ENCODE measurements at places on chromosomes 1 and 21. TPM values are rescaled to one million over a fixed set of nuclear protein-coding genes. Genes with fewer than 3 reads are reported as not detected.

GRCh38 chr21:43985690-43986251, 26.3 kb upstream of the TRAPPC10 start:
- DNase-seq = no peak

DNA sequence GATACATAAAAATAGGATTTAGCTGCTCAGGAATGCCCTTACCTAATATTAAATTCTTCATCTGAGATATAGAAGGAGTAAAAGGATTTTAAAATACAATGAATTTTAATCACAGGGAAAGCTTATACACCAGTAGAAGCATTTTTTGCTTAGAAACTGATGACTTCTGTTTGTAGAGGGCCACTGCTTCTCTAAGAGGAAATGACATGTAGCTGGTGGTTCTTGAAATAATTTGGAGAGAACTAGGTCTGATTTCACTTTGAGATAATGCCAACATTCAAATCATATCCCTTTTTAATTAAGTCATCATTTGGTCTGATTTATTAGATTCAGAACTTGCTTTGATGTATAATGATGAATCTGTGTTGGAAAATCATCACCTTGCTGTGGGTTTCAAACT, 166.6 kb upstream of the SGIP1 start:
- DNase-seq = no peak

DNA sequence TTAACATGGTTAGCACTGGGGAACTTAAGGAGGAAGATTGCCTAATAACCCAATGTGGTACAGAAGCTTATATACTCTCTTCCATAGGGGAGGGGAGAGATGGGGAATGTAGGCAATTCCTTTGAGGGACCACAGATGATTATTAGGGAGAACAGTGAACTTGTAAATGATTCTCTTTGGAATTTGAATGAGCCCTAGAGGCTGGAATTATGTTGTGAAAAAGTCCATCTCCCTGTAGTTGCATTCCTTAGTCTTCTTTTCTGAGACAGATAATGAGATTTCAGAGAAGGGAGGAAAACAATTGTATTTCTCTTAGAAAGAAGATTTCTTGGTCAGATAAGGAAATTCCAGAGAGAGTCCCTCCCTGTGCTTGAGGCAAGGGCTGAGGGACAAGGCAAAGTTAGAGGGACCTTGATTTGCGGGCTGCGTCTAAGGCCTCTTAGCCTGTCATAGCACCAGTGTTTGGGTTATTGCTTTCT, 89.0 kb upstream of the HMCN1 start:
- DNase-seq = no peak

GRCh38 chr1:36506276-36506920, 23.7 kb upstream of the CSF3R start:
- DNase-seq = no peak

- DNase-seq = no peak
Observed at GRCh38 chr1:112887599-112888283, 68.3 kb downstream of the SLC16A1 start.

DNA sequence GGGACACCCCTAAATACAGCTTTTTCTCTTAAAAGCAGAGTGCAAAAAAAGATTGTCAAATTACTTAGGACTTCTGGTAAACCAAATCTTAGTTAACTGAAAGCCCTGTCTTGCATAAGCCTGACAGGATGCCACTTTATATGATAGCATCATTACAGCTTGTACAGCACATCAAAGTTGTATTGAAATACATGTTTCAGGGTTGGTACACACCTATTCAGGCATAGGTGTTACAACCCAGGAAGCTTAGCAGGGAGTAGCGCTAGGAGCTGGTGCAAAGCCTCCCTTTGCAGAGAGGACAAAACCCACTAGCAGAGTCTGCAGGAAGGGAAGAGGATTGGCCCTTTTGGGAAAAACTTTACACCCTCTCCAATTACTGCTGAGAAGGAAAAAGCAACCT, 258.9 kb upstream of the SGIP1 start:
- no peak for DNase-seq

GRCh38 chr1:158324395-158324794, 6.9 kb downstream of the CD1B start:
- no peak for DNase-seq

DNA sequence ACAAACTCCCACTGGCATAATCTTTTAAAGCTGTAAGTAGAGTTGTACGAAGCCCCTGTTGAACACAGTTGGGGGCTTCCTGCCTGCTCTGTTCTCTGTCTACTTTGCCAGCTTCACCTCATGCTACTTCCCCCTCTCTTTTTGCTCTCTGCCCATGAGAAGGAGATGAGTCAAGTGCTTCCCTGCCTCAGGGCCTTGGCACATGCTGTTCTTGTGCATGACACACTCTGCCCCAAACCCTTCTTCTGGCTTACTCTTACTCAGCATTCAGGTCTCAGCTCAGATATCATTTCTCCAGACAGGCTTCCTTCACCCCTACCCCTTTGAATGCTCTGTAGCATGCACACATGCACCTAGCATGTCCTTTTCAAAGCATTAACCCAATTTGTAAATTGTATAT, 208.8 kb downstream of the FOXD2 start:
- DNase-seq = no peak

GRCh38 chr1:227899141-227899819, 48.5 kb downstream of the WNT9A start:
- DNase-seq = no peak

GRCh38 chr1:11691928-11692711, 610 bp downstream of the DRAXIN start:
- DNase-seq = no peak

GRCh38 chr1:170707959-170708655, 44.2 kb downstream of the PRRX1 start:
- DNase-seq = peak; percentile 98

DNA sequence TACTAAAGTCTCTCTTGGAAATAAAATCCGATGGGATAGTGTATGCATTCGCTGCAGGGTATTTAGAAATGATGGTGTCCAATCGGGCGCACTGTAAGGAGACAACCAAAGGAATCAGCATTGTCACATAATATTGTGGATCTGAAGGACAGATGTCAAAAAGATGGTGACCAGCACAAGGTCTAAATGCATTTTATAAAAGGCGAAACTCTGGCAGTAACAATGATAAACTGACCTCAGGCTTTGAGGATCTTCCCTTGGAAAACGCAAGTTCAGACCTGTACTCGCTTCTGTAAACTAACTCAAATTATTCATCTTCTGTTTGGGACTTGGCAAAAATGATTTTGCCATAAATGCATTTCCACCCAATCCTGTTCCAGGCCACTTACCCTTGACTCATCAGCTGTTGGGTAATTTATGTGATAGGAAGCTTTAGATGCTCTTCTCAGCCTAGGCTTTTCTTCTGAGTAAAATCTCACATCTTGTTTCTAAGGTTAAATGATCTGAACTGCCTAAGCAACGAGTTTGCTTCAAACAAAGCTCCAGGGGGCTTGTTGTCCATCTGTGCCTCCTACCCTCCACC, 33.8 kb downstream of the STPG1 start:
- DNase-seq = no peak

- DNase-seq = no peak
Observed at GRCh38 chr1:157004806-157005205, 40.7 kb downstream of the ARHGEF11 start.

GRCh38 chr1:151693057-151693651, 23.4 kb downstream of the CELF3 start:
- DNase-seq = peak; percentile 23

DNA sequence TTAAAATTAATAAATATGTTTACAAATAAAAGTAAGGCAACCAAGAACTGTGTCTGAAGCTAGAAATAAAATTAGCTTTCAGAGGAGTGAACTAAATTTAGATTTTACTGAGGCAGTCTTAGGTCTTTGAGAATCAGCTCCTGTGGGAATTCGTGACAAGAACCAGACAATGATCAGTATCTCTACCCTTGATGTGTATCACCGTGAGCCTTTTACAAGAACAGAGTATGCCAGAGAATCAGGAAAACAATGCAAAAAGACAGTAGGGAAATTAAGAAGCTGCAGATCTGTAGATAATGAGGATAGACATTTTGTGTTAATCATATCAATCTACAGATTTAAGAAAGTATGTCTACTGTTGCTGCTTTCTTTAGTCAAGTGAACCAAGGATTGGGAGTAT, 351.0 kb downstream of the COL11A1 start:
- DNase-seq = no peak

DNA sequence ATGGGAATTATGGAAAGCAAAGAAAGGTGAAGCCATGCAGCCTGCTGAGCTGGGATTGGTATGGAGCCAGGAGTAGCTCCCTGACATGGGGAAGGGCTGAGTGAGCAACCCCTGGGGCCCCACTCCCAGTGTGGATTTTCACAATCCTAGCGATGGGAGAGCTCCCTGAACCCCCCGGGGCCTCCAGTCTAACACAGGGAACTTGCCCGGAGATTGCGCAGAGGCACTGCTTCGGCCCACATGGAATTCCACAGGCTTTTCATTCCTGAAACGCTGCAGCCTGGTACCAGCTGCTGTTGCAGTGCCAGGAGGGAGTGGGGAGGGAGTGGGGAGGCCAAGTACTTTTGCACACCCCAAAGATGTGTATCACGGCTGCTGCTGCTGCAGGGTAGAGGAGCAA, 110.4 kb upstream of the C21orf91 start:
- DNase-seq = no peak

DNA sequence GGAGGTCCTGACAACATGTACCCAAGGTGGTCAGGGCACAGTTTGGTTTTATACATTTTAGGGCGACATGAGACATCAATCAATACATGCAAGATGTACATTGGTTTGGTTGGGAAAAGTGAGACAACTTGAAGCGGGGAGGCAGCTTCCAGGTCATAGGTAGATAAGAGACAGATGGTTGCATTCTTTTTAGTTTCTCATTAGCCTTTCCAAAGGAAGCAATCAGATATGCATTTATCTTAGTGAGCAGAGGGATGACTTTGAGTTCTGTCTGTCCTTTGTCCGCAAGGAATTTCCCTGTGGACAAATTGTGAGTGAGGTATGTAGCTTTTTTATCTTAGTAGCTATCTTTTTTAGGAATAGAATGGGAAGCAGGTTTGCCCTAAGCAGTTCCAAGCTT, 10.5 kb upstream of the RBM15 start:
- no peak for DNase-seq

GRCh38 chr1:60281360-60281932, 207.9 kb upstream of the C1orf87 start:
- peak; percentile 83 for DNase-seq

DNA sequence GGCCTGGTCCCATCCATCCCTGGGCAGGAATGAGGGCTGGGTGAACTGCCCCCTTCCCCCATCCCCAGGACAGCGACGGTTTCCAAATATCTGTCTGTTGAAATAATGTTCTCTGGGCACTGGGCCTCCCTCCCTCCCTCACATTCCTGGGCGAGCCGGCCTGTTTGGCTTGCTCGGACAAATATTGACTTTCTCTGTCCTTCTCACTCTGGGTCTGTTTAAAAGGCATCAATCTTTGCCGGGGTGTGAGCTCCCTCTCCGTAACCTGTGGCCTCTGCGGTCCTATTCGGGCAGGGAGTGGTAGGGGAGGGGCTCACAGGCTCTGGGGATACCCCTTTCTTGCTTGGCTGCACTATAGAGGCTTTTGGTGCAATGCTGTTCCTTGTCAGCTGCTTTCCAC, 40.2 kb downstream of the FOXD2 start:
- no peak for DNase-seq

DNA sequence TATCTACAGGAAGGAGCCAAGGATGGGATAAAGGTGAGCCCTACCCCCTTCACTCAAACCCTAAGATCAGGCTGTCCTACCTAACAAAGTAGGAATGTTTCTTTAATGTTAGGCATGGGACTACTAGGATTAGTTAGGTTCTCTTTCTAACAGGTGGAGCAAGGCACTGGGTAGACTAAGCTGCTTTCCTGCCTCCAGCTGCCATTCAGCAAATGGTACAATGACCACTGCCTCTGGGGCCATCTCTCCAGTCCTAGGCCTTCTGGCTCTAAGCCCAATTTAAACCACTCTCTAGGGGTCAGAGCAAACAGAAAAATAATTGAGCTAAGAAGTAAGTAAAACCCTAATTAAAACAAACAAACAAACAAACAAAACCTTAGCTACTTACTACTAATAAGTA, 15.7 kb upstream of the IPO9 start:
- no peak for DNase-seq

- DNase-seq = no peak
Observed at GRCh38 chr1:51343624-51344023, 13.3 kb upstream of the TTC39A start.

GRCh38 chr1:219990782-219991510, 55.4 kb downstream of the EPRS1 start:
- DNase-seq = peak; percentile 8

- DNase-seq = no peak
Observed at GRCh38 chr1:235996048-235996785, 68.7 kb downstream of the NID1 start.

- no peak for DNase-seq
Observed at GRCh38 chr21:42452401-42453223, 43.4 kb downstream of the RSPH1 start.

GRCh38 chr21:45022348-45022675, 52.1 kb upstream of the ADARB1 start:
- DNase-seq = no peak

GRCh38 chr1:43414634-43415223, 25.0 kb downstream of the SZT2 start:
- peak; percentile 48 for DNase-seq

GRCh38 chr1:25243907-25244306, 3.3 kb downstream of the RSRP1 start:
- DNase-seq = no peak

GRCh38 chr21:32334980-32335531, 36.4 kb downstream of the MRAP start:
- no peak for DNase-seq

- DNase-seq = no peak
Observed at GRCh38 chr21:23887725-23888306, 1719.5 kb downstream of the MRPL39 start.

Gene CFHR3
- not detected for total RNA-seq

Gene TCHH
- 0.02 TPM for total RNA-seq

Gene SPATA6
- 8.6 TPM for total RNA-seq

Gene PRR9
- not detected for total RNA-seq

Gene IVL
- total RNA-seq = not detected

Gene FCAMR
- not detected for total RNA-seq

Gene DFFB
- 9.0 TPM for total RNA-seq

Gene FCRL1
- total RNA-seq = not detected

Gene LPAR3
- 27.2 TPM for total RNA-seq

Gene JUN
- 18.7 TPM for total RNA-seq

Gene ASPM
- 29.9 TPM for total RNA-seq

Gene OTUD3
- total RNA-seq = 15.0 TPM

Gene CYP4A11
- not detected for total RNA-seq

Gene SPATA45
- not detected for total RNA-seq

Gene CELA3B
- 5.3 TPM for total RNA-seq

Gene USH2A
- total RNA-seq = not detected

Gene OR11L1
- total RNA-seq = not detected

Gene LRRC7
- not detected for total RNA-seq

Gene ZNF648
- 0.57 TPM for total RNA-seq

Data from HCT116 (cell line).